Breast epithelium (tissue), 4 donors: ENCODE measurements at places on chromosomes 4 and X.

- H3K36me3 ChIP-seq = peaks cover 2% of the 10 kb centered on the region
- H3K4me1 ChIP-seq = no peaks in the 10 kb centered on the region
- H3K27me3 ChIP-seq = no peaks in the 10 kb centered on the region
- DNase-seq = no peak
- no peak overlapping the region for H3K4me3 ChIP-seq
Measured at GRCh38 chr4:48603366-48604003, 113.4 kb downstream of the ZAR1 start.

DNA sequence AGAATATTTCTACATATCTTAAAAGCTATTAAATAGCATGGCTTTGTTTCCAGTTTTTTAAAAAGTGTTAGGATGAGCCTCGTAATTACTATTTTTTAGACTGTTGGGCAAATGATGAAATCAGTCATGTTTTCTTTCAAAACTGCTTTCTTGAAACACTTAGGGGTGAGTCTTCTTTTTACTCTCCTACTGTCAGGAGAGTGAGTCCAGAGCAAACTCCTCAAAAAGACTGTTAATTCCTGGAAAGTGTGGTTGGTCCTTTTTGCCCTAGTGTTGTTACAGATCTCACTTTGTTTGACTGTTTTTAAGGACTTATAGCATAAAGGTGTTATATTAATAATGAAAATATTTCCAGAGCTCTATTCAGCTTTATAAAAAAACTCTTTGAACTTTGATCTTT is 6.3 kb downstream of the GSTCD start:
- H3K4me3 ChIP-seq = no peak overlapping the region
- peaks cover under 1% of the 10 kb centered on the region for H3K36me3 ChIP-seq
- H3K4me1 ChIP-seq = no peaks in the 10 kb centered on the region

DNA sequence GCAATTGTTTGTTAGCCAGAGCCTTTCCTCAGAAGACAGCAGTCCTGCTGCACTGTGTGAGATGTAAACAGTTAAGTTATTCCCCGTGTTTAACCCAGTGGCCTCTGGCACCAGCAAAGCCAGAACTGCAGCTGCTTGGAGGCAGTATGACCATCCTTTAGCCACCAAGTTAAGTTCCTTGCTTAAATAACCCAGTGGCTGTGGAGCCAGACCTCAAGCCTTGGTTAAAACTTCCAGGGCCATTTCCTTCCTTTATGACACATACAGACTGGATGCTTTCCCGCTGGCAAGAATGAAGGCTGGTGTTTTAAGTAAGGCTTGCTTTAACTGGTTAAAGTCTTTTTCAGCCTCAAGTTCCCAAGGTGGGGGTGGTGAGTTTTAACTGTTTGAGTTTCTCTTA is 379.8 kb downstream of the DCAF12L2 start:
- H3K36me3 ChIP-seq = no peaks in the 10 kb centered on the region
- H3K4me3 ChIP-seq = no peak overlapping the region
- H3K27me3 ChIP-seq = no peaks in the 10 kb centered on the region
- no peak for DNase-seq
- H3K4me1 ChIP-seq = no peaks in the 10 kb centered on the region
- H3K27ac ChIP-seq = no peak overlapping the region

DNA sequence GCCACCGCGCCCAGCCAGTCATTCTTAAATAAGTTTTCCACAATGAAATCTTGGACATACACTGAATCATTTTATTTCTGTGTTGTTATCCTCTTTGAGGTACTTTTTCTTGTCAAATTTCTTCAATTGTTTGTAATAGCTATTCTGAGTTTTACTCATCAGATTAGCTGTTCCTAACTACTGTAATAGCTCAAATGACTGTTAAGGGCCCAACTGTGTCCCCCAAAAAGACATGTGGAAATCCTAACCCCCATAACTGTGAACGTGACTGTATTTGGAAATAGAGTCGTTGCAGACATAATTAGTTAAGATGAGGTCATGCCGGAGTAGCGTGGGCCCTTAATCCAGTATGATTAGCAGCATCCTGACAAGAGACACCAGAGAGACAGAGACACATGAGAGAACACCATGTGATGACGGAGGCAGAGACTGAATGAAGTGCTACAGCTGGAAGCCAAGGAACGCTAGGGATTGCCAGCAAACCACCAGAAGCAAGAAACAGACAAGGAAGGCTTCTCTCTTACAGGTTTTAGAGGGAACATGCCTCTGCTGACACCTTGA is 22.9 kb downstream of the ACOT9 start:
- H3K4me1 ChIP-seq = no peaks in the 10 kb centered on the region
- H3K27me3 ChIP-seq = no peaks in the 10 kb centered on the region
- H3K27ac ChIP-seq = no peak overlapping the region
- no peaks in the 10 kb centered on the region for H3K36me3 ChIP-seq
- no peak for DNase-seq

- H3K4me3 ChIP-seq = no peak overlapping the region
- no peaks in the 10 kb centered on the region for H3K27me3 ChIP-seq
- DNase-seq = no peak
- no peaks in the 10 kb centered on the region for H3K36me3 ChIP-seq
- H3K27ac ChIP-seq = no peak overlapping the region
- H3K4me1 ChIP-seq = no peaks in the 10 kb centered on the region
Measured at GRCh38 chr4:39255871-39256270, 73.5 kb downstream of the WDR19 start.
